ENCODE measurements at places on chromosomes 3 and 15. TPM values are rescaled to one million over a fixed set of nuclear protein-coding genes. Genes with fewer than 3 reads are reported as not detected.

DNA sequence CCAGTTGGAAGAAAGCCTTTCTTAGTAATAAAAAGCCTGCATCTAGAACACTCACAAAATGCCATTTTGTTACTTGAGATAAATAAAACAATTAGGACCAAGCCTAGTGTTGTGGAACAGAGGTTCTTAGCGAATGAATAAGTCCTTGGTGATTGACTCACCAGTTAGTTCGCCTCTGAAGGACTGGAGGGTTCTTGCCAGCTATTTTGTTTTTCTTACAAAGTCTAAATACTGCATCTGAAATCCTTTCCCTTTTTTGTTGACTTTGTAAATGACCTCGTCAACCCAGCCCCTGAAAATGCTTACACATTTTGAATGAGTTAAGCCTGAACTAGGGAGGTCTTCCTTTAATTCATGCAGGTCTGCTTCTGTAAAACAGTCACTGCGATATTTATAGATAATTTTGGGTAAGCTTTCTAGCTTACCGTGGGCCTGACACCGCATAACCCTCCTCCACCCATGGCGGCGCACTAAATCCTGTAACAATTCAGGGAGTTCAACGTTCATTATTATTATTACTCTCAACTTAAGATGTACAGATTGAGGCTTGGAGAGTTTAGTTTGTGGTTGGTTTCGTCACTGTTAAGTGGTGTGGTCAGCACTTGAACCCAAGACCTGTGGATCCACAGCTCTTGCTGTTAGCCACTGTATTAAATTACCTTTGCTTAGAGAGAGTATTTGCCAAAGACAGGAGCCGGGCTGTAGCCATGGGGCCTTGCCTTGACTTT is 45.0 kb upstream of the SACM1L start:
- DNase-seq, result no peak

The ZMYND10 gene
- polyA plus RNA-seq, result 1.2 TPM

- peak; percentile 38 for DNase-seq
Measured at GRCh38 chr15:98292442-98293240, 332.1 kb downstream of the ARRDC4 start.

The CCR3 gene
- not detected for polyA plus RNA-seq

GRCh38 chr3:155938409-155938808 is 68.0 kb downstream of the GMPS start:
- no peak for DNase-seq

The FOXL2NB gene
- not detected for polyA plus RNA-seq

DNA sequence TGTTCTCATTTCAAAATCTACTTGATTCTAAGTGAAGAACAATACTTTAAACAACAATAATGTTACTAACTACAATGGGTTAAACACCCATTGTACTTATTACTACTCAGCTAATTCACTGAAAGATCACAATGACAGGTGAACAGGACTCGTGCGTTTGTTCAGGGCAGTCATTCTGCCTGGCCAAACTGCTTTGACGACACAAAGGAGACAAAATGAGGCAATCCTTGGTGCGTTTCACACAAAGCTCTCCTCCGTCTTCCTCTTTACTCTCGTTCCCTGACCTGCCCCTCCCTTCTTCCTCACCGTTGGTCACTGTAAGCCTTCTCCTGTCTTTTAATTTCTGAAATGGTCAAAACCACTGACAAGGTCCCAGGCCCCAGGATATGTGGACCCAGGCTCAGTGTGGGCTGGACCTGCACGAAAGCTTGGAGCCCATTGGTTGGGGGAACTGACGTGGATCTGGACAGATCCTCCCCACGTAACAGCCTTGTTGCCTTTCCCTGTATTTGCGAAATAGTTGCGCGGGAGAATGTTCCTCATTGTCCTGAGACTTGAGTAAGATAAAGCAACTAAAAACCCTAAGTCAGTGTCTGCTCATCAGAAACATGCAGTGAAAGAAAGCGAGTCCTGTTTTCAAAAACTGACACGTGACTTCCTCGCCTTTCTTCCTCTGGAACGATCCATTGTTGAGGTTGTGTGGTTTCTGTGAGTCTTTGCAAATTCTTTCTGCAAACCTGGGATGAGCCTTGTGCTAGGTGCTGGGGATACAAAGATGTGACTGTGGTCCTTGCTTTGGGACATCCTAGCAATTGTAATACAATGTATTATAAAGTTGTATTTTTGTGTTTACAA is 147.1 kb upstream of the RGMA start:
- peak; percentile 34 for DNase-seq

DNA sequence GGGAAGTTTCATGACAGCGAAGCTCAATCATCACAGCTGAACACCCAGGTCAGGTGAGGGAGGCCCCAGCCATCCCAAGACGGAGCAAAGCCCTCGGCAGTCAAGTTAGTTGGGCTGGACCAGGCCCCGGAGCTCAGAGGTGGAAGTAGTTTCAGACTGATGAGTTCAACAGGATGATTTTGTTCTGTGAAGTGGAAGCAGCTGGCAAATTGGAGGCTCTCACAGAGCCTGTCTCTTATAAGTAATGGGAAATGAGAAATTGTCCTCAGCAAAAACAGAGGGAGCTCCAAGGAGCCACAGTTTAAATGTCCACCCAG is 245.1 kb downstream of the XXYLT1 start:
- DNase-seq, result no peak

DNA sequence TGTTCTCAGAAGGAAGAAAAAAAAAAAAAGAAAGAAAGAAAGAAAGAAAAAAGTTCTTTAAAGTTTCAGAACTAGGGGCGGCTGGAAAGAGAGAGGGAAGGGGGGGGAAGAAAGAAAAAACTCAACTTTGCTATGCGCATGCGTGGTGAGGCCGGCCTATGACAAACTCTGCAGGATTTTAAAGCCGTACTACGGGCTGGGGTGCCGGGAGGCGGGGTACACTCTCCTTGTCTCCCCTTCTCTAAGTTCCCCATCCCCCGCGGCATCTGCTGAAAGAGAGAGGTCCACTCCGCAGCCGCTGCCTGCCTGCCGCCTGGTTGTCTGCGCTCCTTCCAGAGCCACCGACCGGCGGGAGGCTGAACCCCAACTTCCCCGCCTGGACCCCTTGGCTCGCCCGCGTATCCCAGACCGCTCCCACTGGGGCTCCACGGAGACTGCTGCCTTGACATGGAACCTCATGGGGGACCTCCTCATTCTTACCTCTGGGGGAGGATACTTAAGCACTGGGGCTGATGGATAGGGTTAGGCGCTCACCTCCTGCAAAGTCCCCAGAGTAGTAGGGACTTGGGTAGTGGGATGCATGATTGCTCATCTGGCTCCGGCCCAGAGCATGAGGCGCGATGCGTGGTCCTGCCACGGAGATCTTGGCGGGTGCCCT is 1.4 kb upstream of the WNT5A start:
- peak; percentile 91 for DNase-seq

DNA sequence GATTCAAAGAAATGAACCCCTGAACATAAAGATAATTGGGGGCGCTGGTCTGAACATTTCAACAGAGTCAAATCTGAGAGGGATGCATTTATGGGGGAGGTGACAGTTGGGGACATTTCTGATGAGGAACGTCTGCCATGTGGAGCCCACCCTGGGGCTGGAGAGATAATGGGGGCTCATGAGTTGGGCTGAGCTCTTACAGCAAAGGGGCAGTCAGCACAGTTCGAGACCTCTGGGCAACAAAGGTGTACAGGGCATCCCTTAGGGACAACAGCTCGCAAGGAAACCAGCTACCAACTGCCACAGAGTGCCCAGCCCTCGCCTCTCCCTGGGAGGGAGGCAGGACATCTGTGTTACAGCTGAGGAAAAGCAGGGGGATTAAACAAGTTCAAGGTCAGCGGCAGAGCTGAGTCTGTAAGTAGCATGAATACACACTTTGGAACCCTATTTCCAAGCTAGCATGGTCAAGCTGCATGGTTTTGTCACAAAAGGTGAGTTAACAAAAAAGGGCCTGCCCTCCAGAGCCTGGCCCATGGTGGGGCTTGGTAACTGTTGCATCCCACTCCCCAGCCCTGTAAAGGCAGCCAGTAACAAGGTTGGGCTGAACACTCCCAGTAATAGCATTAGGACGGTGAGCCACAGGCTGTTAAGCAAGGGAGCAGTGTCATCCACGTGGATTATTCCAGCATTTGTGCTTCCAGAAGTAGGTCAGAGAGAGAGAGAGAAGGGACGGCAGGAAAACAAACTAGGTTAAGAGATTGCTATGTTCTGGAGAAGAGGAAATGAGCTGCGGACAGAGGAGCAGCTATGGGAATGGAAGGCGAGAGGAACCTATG is 4.3 kb downstream of the GNB5 start:
- no peak for DNase-seq

DNA sequence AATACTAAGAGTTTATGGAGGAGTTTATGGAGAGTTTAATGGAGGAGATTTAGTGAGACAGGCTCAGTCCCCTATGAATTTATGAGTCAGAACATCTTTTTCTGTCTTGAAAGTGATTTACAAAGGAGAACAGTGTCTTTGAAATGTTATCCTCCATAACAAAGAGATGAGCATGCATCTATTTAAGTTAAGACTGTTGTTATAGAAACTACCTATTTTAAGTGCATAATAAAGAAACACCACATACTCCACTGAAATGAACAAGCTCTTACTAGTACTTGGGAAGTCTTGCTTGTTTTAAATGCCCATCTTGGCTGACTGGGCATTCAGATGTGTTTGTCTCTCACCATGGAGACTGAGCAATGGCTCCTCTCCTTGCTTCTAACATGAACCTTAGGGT is 118.7 kb upstream of the ACP3 start:
- no peak for DNase-seq

GRCh38 chr3:128075522-128076482 is 23.6 kb downstream of the SEC61A1 start:
- DNase-seq, result peak; percentile 96

- no peak for DNase-seq
Measured at GRCh38 chr3:171620825-171621434, 160.7 kb upstream of the TNIK start.

The MORC1 gene
- not detected for polyA plus RNA-seq

- no peak for DNase-seq
Measured at GRCh38 chr15:83659417-83659812, 5.5 kb downstream of the ADAMTSL3 start.

- DNase-seq, result peak; percentile 61
Measured at GRCh38 chr3:185717121-185717520, 107.7 kb downstream of the IGF2BP2 start.

The SQOR gene
- polyA plus RNA-seq, result 128 TPM

- no peak for DNase-seq
Measured at GRCh38 chr3:41405466-41405865, 206.2 kb downstream of the CTNNB1 start.

The GNAT1 gene
- polyA plus RNA-seq, result not detected

GRCh38 chr15:65952391-65953053 is 83.2 kb downstream of the RAB11A start:
- no peak for DNase-seq

DNA sequence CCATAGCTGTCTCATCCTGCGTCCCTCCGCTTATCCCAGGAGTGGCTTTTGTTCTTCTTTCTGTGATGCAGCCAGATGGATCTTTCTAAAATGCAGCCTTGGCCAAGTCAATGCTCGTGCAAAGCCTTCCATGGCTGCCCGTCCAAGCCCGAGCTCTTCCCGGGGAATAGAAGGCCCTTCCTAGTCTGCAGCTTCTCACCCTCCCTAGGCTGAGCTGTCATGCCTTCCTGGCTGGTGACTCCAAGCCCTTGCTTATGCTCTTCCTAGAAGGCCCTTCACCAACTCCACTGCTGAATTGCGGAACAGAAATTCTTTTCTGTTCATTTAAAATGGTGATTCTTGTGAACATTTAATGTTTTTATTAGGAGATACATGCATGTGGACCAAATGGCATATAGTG is 95.9 kb downstream of the SMAD6 start:
- DNase-seq, result no peak

GRCh38 chr15:47398594-47398993 is 318.7 kb upstream of the SEMA6D start:
- DNase-seq, result no peak

DNA sequence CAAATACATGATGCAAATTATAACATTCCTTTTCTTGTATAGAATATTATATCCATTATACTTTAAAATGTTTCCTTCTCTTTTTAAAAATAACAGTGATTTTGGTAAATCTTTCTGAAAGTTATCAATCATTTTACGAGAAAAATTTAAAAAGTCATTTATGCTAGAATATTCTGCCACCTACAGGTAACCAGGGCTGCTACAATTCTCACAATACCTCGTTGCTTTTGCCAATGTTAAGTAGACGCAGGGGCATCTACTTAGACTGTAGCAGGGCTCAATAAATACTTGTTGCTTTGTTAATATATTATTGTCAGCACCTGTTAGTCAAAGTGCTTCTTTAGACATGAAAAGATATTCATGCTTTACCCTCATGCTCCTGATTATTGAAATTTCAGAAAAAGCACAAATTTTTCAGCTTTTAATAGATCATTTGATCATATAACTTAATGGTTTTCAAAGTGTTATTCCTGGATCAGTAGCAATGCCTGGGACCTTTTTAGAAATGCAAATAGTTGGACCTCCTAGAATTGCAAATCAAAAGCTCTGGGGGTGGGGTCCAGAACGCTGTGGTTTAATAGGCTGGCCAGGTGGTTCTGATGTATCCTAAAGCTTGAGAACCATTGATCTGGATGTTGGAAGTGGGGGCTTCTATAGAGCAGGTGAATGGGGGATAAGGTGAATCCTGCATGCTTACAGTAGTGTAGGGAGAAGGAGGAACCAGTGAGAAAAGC is 223.6 kb upstream of the PDZRN3 start:
- peak; percentile 51 for DNase-seq

DNA sequence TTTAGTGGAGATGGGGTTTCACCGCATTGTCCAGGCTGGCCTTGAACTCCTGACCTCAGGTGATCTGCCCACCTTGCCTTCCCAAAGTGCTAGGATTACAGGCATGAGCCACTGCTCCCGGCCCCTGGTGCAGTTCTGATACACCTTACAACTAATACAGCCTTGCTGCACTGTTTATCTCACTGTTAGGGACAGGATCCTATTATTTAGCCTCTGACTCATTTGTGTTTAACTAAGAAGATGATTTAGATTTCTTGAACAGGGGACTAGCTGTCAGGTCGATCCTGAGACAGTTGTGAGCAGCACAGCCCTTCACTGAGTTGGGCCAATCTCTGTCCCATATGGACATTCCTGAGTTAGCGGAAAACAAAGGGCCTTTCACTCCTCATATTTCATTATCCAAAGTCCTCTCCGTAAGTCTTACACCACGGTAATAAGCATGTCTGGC is 19.2 kb downstream of the GYG1 start:
- DNase-seq, result no peak

The NIPA2 gene
- 9.7 TPM for polyA plus RNA-seq

The LDHAL6B gene
- polyA plus RNA-seq, result not detected

DNA sequence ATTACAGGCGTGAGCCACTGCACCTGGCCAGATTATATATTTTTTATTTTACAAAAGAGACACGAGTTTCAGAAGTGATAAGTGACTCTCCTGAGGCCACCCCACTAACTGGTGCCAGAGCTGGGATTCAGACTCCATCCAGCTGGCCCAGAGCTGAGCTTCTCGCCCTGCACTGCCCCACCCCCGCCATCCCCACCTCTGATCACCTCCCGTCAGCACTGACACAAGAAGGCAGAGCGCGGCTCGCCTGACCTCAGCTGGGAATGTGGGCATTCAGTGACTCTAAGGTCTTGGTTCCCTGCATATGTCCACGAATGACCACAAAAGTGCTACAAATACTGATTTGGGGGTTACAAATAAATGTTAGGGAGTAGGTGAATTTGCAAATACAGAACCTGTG is 56.1 kb upstream of the GALNT15 start:
- no peak for DNase-seq

- DNase-seq, result no peak
Measured at GRCh38 chr3:127718916-127719290, 46.2 kb downstream of the ABTB1 start.

All from stomach (tissue), 19 donors.